ENCODE measurements at places on chromosomes 3 and 15. TPM values are rescaled to one million over a fixed set of nuclear protein-coding genes. Genes with fewer than 3 reads are reported as not detected.

DNA sequence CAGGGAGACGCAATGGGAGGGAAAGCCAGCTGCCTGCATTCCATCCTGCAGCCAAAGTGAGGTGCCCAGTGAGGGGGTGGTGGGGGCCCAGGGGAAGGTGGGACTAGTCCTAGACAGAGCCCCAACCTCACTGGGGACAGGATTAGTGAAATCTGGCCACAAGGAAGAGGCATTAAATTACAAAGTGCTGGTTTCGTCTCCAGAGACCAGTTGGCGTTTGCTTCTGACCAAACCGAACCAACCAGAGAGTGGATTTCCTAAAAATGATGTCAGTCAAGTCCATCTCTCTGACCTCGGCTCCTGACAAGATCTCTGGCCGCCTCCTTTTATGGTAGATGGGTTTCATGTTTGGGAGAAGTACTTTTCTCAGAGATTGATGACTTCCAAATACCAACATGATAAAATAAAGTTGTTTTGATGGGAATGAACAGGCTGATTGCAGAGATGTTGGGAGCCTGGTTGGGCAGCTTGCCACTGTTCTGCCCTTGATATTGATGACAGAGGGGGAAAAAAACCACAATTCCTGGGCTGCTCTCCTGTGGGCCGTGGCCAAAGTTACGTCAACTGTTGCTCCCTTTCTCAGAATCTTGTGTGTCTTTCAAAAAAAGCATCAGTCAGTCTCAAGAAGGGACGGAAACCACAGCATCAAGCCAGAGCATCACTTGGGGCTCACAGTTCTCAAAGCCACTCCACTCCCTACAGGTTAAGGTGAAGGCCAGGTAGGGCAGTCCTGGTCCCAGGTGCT is 24.6 kb downstream of the ITGA11 start:
- DNase-seq, result peak; percentile 49

DNA sequence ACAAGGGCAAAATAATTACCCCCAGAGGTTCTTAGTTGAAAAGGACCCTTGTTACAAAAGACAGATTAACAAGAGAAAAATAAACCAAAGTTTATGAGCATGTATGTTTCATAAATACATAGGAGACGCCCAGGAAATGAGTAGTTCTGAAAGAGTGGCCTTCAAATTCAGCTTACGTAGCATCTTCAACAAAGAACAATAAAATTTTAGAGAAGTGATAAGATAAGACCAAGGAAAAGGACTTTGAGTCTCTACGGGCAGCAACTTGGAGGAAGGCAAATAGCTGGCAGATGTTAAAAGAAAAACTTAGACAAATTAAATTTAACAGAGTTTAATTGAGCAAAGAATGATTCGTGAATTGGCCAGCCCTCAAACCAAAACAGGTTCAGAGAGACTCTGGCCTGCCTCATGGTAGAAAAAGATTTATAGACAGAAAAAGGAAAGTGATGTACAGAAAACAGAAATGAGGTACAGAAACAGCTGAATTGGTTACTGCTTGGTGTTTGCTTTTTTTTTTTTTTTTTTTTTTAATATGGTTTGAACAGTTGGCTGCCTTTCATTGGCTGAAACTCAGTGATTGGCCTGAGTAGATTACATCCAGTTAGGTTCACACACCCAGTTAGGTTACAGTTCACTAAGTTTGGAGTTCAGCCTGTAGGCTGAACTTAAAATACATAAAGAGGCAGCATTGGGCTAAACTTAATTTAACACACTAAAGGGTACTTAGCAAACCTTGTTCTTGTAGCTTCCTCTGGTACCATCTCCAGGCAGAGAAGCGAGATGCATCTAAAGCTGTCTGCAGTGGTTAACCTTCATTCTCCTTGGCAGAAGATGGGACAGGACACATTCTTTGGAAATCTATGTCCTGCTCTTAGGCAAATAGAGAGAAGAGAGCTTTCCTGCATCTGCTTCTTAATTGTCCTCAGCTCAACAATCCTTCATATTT is 23.2 kb downstream of the C2CD4B start:
- no peak for DNase-seq

SLC28A1 gene
- total RNA-seq, result not detected

GOLGA6L7 gene
- not detected for total RNA-seq

DNA sequence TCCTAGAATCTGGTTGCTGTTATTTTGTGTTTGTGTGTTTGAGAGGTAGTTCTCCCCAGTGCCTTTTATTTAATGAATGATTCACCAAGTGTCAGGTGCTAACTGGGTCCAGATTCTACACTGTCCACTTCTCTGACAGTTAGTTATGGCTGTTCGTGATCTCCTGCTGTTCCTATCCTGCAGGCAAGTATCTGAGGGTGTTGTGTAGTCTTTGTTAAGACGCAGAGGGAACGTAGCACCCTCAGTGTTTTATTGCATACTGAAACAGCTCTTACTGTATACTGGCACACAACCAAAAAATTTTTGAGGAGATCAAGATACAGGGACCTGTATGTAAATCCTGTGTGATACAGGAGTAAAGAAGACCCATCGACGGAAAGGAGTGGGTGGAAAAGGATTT is 1271.3 kb downstream of the ROBO1 start:
- DNase-seq, result no peak
